NT2/D1 (cell line): ENCODE measurements at places on chromosomes 1 and 21.
A peak's percentile ranks its signal among the peaks of the same experiment; 100 is the strongest.

DNA sequence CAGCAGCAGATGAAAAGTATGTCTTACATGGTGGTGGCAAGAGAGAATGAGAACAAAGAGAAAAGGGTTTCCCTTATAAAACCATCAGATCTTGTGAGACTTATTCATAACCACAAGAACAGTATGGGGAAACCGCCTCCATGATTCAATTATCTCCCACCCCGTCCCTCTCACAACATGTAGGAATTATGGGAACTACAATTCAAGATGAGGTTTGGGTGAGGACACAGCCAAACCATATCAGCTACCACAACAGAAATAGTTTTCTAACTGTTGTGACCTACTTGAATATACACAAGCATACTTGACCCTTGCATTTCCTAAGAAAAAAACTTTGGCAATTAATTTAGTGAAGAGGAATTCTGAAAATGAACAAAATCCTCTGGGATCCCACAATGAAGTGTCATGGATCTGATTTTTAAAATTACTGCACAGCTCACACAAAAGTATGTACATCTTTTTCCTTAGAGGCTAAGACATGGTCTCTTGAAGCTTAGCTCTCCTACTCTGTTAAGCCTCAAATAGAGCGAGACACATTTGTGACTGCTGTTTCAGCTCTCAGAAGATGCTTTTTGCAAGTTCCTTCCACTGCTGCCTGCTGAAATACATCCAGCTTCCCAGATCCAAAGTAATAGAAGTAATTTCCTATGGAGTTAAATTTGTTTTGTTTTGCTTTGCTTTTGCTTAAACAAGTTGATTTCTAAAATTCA is 265.8 kb downstream of the DPYD start:
- no peak for DNase-seq

- no peak for DNase-seq
These were observed 143.1 kb downstream of the HLX start for GRCh38 chr1:221022331-221022730.

- DNase-seq, result no peak
These were observed 27.2 kb upstream of the TTC34 start for GRCh38 chr1:2828586-2829250.

- DNase-seq, result no peak
These were observed 239.6 kb upstream of the FOXD3 start for GRCh38 chr1:63082766-63083165.

DNA sequence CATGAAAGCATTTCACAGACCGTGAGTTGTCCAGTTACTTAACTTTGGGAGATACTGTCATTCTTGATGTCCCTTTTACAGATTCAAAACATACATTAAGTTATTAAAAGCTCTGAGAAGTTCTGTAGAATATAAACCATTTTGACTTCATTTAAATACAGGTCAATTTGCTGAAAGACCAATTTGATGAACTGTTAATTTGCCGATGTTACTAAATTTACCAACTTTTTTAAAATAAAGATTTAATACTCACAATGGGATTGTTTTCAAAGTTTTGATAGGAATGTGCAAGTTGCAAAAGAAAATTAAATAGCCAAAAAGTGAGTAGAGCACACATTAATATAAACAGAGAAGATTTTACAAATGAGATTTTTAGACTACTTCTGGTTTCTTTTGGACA is 666.1 kb downstream of the SMYD3 start:
- DNase-seq, result no peak

GRCh38 chr1:23736437-23737134 is 6.7 kb upstream of the ELOA start:
- no peak for DNase-seq

DNA sequence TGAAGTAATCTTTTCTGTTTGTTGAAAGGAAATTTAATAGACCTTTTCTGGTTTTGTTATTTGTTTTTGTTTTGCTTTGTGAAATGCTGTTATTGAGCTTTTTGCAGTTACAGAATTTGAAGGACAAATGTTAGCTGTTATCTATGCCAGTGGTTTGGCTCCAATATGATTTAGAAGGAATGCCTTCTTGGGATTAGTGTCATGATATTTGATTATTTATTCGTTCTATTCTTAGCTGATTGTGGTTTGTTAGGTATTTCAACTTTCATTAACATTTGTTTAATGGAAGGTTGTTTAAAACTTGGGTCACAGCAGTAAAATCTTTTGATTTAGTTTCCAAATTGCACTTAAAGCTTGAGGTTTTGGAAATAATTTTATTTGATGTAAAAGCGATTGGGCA is 33.5 kb downstream of the ADGRL2 start:
- DNase-seq, result no peak

DNA sequence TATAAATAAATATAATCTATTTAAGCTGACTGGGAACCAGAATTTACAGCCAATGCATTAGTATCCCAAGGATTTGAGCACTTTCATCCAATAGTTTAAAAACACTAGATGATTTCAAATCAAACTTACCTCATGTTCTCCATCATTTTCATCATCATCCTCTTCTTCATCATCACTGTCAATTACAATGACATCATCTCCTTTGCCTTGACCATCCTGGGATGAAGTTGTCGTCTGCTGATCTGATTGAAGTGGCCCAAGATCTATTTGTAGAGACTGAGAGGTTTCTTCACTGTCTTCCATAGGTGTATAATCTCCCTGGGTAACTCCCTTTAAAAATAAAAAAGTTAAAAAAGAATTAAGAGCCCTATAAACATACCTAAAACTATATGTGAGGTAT is 47.7 kb downstream of the TPR start:
- DNase-seq, result no peak

DNA sequence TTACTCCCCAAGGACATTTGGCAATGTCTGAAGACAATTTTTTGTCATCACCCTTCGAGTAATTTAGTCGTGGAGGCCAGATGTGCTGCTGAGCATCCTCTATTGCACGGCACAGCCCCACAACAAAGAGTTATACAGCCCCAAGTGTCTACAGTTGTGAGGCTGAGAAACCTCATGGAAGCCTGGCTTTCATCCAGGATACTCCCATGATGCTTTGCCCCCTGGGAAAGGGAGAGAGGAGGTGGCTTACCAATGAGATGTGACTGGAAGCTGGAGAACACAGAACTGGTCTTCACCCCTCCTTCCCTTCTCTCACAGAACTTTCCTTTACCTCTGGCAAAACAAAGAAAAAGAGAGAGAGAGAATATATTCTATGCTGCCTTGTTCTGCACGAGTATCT is 150.9 kb upstream of the VAMP3 start:
- DNase-seq, result no peak

DNA sequence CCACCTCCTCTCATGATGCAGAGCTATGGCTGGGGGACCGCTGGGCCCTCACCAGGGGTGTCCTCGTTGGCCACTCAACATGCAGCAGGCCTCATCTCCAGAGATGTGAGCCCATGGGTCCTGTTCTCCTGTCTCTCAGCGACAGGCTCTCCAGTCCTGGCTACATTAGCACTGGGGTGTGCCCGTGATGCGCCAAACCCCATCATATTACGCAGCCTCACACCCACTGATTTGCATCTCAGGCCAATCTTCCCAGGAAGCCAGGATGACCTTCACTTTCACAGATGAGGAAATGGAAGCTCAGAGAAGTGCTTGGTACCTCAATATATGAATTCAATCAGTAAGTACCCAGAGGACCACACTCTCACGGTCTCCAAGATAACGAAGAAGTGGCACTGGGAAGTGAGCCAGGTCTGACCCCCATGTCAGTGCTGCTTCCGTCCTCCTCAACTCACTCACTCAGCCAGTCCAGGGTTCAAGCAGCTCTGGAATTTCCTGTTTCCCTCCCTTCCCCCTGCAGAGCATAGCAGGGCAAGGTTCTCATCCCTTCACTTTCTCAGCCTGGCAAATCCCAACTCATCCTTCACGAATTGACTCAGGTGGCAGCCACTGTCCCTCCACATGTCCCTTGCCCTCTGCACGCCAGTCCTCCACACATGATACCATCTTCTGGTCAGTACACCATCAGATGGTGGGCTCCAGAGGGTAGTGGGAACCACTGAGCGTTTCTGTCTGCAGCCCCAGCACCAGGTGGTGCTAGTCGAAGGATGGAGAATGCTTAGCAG is 28.9 kb upstream of the EVA1B start:
- DNase-seq, result no peak

DNA sequence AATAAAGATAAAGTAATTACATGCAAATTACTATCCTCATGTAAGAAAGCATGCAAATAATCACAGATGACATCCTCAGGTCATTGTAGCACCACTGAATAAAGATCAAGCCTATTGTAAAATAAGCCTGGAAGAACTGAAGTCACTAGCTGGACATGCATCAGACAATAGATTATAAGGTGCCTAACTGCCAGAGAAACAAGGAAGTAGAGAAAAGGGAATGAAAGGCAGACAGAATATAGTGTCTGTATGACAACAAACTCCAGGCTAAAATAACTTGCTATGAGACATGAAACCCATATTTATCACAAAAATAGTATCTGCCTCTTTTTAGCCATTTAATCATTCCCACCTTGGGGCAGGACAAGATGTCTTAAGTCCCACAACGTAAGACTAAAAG is 108.7 kb downstream of the ENAH start:
- DNase-seq, result no peak

DNA sequence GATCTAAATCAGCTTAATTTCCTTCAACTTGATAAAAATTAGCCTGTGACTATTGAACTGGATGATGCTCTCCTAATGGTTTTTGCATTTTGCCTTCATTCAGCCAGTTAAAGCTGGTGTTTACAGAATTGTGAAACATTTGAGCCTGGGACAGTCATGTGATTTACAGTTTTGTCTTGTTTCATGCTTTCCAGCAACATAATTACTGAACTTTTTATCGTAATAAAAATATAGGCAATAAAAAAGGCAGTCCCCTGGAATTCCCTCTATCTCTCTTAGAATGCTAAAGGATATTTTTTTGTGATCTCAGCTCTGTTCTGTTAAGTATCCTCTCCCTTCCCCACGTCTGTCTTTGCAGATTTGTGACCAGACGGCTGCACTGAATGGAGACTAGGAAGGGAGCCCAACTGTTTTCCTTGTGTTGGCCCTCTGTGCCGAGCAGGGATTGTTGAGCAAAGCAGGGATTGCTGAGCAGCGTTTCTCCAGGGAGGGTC is 70.3 kb upstream of the RGL1 start:
- DNase-seq, result peak; percentile 40

GRCh38 chr1:215606564-215607168 is 39.6 kb downstream of the KCTD3 start:
- no peak for DNase-seq

DNA sequence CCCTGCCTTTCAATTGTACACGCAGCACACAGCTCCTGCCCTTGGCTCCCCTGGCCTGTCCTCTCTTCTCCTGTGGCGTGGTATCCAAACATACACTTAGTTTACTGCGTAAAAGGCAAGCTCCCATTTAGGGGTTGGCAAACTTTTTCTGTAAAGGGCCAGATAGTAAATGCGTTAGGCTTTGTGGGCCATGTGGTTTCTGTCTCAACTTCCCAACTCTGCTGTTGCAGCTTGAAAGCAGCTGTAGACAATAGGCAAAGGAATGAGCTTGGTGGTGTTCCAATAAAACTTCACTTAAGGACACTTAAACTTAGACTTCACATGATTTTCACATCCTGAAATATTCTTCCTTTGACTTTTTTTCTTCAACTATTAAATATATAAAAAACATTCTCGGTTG is 63.3 kb downstream of the RHOU start:
- DNase-seq, result no peak

GRCh38 chr1:18553388-18553787 is 72.7 kb downstream of the KLHDC7A start:
- no peak for DNase-seq

- no peak for DNase-seq
These were observed 17.5 kb upstream of the ALPL start for GRCh38 chr1:21491488-21492355.

DNA sequence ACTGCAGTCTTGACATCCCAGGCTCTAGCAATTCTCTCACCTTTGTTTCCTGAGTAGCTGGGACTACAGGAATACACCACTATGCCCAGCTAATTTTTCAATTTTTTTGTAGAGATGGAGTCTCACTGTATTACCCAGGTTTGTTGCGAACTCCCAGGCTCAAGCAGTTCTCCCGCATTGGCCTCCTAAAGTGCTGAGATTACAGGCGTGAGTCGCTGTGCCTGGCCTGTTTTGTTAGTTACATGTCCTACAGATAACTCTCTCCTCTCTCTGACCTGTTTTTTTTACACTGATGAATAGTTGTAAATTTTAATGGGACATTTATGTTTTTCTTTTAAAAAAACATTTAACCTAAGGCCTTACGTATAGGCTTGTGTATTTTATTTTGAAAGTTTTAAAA is 19.8 kb downstream of the PTBP2 start:
- DNase-seq, result no peak

- no peak for DNase-seq
These were observed 238.4 kb upstream of the DMRTA2 start for GRCh38 chr1:50661626-50662025.

GRCh38 chr1:211683396-211684297 is 8.2 kb upstream of the NEK2 start:
- no peak for DNase-seq

- no peak for DNase-seq
These were observed 18.3 kb upstream of the MAB21L3 start for GRCh38 chr1:116092752-116093489.

DNA sequence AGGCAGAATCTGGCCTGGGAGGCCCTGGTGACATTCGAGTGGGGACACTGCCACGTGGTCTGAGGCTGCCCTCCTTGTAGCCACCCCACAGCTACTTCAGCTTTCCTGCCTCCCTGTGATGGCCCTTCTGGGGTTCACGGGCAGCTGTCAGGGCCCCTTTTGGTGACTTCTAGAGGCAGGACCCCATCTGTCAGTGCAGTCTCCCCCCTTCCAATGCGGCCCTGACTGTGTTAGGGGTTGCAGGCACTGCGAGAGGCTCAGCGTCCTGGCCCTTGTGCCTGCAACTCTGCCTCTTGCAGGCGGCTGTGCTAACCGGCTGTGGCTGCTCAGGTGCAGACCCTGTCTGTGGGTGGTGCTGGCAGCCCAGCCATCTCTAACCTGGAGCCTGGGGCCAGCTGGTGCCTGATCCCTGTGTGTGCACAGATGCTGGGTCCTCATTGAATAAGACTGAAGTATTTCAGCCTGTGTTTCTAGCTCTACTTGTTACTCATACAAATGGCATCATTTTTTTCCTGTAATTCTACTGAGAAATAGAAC is 62.2 kb downstream of the S100B start:
- DNase-seq, result no peak

DNA sequence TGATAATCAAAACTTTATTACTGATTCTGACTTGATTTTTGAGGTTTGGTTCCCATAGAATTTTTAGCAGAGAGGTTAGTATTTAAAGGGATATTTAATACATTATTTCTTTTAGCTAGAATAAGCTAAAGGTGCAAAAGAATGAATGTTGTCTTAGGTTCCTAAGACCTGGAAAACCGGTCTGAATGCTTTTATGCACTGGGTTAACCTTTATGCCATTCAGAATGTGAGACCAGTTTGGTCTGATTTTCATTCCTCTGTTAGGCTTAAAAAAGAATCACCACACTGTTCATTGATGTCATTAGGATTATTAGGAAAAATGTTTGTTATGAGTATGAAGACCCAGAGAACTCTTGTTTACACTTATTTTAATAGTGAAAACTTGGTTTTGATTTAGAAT is 30.1 kb downstream of the RAP1A start:
- no peak for DNase-seq

DNA sequence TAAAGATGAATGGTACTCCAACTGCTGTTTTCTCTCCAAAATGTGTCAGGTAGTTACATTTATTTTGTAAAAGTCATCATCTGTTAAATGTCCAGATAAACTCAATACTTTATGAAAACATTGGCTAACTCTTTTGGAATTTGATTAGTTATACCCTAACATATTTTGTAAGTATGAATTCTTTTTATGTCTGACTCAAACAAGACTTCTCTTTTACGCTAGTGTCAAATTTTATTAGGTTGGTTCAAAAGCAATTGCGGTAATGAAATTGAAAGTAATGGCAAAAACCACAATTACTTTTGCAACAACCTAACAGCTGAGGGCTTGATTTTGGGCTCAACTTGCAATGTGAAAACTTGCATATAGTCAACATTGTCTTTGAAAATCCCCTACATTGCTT is 41.0 kb upstream of the USP25 start:
- DNase-seq, result no peak
